ENCODE measurements at places on chromosomes 16 and 17.

GRCh38 chr16:77043076-77043475 is 147.9 kb upstream of the MON1B start:
- no peak for DNase-seq

- no peak for DNase-seq
These were observed 30.2 kb upstream of the ZNF469 start for GRCh38 chr16:88352261-88353200.

GRCh38 chr16:67165121-67166078 is 855 bp downstream of the HSF4 start:
- no peak for DNase-seq

- DNase-seq: no peak
These were observed 963.1 kb upstream of the GOT2 start for GRCh38 chr16:59697236-59697635.

GRCh38 chr16:3012246-3012645 is 477 bp upstream of the CLDN9 start:
- no peak for DNase-seq

DNA sequence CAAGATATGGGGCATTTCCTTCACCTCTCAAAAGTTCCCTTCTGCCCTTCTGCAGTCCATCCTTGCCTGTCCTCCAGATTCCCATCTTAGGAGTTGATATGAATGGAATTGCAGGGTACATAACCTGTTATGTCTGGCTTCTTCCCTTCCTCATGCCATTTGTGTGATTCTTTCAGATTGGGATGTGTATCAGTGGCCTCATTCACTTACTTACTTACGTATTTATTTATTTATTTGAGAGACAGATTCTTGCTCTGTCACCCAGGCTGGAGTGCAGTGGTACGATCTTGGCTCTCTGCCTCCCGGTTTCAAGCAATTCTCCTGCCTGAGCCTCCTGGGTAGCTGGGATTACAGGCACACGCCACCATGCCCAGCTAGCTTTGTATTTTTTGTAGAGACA is 6.2 kb upstream of the TMEM94 start:
- DNase-seq: no peak

DNA sequence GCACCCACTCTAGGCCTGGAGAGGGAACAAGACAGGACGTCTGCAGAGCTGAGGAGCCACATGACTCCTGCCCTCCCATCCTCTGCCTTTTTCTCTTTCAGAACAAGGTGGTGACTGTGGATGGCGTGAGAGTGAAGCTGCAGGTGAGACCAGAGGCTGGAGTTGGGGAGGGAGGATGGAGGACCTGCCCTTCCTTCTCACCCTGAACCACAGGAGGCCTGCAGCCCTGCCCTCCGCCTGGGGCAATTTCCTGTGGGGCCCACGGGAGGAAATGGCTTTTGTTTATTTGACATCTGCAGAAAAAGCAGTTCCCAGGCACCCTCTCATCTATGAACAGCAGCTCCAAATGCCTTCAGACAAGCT is 5.1 kb downstream of the RAB37 start:
- DNase-seq: no peak

GRCh38 chr17:28643983-28644786 is 773 bp downstream of the BLTP2 start:
- peak; percentile 18 for DNase-seq

- DNase-seq: no peak
These were observed 10.6 kb upstream of the TMIGD1 start for GRCh38 chr17:30344283-30345088.

DNA sequence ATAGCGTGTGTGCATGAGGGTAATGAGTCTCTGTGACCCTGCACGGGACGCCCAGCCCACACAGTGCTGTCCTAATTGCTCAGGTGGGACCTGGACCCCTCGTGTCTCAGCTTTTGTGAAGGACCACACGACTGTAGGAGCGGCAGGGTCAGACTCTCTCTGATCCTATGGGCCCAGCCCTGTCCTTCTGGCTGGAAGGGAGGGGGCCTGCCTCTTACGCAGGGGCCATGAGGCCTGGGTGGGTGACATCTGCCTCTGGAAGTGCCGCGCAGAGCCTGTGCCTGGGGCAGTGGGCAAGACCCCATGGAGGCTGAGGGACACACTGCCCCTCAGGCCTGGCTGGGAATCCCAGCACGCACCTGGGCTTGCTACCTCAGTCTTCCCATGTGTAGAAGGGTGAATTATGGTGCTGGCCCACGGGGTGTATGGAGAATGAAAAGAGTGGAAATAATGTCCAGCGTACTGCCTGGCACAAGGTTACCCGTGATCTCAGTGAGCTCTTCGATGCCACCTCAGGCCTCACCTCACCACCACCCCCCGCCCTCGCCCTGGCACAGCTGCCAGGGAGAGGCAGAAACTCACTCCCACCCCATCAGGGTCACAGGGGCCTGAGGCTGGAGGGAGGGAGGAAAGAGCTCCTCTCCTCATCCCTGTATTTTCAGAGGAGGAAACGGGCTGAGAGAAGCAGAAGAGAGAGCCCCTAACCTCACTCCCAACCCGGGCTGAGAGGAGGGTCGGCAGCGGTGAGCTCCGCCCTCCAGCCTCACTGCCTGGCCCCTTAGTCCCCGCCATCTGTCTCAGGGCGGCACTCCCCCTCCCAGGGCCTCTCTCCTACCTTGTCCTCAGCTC is 27.1 kb upstream of the DBNDD1 start:
- DNase-seq: no peak

DNA sequence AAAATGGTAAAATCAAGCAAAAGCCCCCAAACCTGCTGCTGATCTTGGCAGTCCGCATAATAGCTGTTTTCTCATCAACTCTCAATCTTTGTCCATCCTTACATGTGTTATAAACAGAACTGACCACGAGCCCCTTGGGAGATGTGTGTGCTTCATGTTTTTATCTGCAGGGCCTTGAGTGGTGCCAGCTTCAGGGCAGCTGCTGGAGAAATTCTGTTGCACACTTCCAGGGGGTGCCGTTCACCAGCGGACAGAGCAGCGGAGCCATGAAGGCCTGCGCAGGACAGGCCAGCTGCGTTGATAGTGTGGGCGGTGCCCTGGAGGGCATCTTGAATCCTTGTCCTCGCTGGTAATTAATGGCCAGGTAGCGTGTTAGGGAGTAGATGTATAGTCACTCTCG is 20.1 kb downstream of the MPRIP start:
- DNase-seq: no peak

DNA sequence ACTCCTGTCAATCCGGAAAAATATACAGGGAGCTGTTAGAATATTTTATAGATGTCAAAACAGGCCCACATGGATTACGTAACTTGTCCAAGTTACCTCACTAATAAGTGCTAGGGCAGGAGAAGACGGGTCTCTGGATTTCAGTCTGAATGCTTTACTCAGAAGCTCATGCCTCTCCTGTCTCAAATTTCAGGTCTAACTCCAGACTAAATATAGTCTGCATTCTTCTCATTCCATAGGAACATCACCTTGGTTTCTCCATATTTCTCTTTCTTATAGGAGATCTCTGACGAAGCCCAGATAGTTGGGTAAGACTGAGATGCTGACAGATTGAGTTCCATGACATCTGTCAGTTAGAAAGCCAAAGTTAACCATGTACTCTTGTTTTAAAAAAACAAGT is 174.2 kb downstream of the STX8 start:
- DNase-seq: no peak

DNA sequence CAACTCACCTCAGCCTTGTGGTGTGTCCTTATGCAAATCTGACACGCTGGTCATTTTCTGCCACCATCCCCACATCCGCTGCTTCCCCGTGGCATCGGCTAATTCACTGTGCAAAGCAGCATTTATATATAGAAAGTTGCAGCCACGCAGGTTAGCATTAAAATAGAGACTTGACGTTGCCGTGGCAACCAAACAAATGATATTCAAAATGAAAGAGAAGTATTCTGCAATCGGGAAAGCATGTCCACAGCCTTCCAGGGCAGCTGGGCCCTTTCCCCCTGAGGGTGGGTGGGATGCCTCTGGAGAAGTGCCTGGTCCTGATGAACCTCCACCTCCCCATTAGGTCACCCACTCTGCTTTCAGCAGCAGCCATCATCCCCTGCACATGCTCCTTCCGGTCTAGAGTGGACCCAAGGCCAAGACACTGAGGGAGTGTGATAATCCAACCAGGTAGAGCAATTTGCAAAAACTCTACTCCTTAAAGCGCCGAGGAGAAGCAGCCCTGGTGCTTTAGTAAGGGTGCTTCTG is 138.7 kb downstream of the GAS7 start:
- no peak for DNase-seq

- DNase-seq: no peak
These were observed 7.7 kb upstream of the AKTIP start for GRCh38 chr16:53510704-53511070.

DNA sequence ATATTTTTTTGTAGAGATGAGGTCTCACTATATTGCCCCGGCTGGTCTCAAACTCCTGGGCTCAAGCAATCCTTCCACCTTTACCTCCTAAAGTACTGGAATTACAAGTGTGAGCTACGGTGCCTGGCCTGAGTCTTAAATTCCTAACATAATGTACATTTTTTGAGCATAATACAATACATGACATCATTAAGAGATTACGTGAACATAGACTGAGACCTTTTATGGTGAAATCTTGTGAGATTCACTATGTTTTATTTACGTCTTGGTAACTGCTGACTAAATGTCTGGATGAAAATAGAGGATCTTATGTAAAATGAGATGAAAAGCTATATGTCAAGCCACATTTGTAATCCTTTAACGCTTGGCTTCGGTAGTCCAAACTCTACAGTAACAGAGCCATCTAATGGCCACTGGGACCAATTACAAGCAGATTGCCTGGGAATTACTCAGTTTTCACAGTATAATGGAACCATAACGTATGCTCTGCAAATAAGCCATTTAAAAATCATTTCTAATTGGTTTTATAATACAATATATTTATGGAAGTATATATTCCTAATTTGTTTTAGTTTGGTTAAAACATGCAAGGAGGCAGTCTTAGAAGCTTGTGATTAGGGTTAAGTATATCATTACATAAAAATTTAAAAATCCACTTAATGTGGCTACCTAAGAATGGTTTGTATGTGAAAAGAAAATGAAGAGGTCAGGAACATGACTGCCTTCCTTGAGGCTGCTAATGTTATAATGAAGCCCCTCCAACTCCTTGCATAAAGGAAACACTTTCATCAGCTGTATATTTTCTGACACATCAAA is 8.1 kb upstream of the EFCAB13 start:
- DNase-seq: no peak

GRCh38 chr16:49811644-49812334 is 44.1 kb downstream of the ZNF423 start:
- DNase-seq: no peak

DNA sequence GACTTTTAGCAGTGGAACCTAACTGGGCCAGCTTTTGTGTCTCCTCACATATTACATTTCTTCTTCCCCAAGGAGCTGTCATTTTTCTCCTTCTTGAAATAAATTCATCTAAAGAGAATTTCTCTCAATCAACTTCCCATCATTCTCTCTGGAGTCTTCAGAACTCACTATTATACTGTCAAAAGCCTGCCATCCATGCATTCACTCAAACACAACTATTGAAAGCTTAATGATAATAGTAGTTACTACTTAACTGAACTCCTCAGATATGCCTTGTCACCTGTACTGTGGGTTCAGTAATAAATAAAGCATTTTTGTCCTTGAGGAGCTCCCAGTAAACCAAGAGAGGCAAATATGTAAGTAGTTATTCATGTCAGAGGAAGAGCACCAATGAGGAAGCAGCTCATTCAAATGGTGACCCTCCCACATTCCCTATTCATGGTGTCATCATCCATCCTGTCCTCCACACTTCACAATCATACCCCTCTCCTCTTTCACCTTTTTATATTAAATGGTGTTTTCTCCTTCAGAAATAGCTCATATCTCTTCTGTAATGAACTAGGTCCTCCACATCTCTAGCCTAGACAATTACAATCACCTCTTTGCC is 162.6 kb downstream of the CA10 start:
- DNase-seq: no peak

GRCh38 chr17:76251478-76252039 is 11.3 kb upstream of the RNF157 start:
- DNase-seq: no peak

- DNase-seq: no peak
These were observed 45.9 kb downstream of the SRCIN1 start for GRCh38 chr17:38559880-38560230.

DNA sequence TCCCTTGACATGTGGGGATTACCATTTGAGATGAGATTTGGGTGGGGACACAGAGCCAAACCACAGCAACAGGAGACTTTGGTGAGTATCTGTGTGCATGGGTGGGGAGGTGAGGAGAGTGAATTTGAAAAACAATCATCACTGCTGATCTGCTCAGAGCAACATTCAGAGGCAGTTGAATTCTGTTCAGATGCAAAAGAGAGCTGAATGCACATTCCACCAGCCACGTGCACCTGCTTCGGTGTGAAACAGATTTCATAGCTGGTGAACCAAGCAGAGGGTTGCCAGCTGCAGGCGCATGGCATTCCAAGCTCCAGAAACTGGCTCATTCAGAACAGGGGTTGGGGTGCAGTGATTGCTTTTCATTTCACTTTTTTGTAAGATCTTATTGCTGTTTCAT is 233.1 kb upstream of the FOXF1 start:
- DNase-seq: no peak

- no peak for DNase-seq
These were observed 6.1 kb upstream of the HIC1 start for GRCh38 chr17:2048805-2049204.

DNA sequence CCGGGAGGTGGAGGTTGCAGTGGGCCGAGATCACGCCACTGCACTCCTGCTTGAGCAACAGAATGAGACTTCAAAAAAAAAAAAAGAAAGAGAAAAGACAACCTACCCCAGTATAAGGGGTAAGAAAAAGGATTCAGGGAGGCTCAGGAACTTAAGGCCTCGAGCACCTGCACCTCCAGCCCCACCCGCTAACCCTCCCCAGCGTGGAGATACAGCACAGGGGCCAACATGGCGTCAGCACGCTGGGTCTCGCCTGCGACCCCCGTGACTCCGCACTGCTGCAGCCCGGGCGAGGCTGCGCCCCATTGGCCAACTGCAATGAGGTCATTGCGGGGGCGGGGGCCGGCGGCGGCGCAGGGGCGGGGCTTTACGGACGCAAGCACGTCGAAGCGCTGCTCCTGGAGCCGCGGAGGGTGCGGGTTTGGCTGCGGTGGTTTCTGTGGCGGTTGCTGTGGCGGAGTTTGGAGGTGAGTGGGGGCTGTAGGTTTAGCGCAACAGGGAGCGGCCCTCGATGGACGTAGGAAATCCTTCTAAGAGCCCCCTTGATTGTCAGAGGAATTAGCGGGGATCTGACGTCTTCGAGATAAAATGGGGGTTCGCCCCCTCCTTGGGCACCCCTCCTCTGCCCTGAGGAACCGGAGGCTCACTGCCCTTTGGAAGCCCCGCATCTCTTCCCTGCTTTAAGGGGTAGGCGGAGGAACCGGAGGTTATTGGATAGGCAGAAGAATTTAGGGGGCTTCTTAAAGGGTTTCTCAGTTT is at the start of gene ATP6V0A1:
Gene ATP6V0A1 (plus strand): TSS at position 382 of the 759 bp plus-strand sequence. CDS start 2,017 bp downstream, outside the sequence.
- peak; percentile 88 for DNase-seq

- DNase-seq: no peak
These were observed 673.8 kb downstream of the MAF start for GRCh38 chr16:78926723-78927210.

GRCh38 chr17:57391076-57391825 is 134.9 kb downstream of the MSI2 start:
- no peak for DNase-seq

All from stimulated activated CD4-positive, alpha-beta T cell treated with anti-CD3 and anti-CD28 coated beads, Interleukin-12 subunit alpha, Interleukin-12 subunit beta, amount 100 ng/mL, for 4 hours (primary cell).